ENCODE measurements at places on chromosomes 7 and 10.

- no peak for DNase-seq
Measured at GRCh38 chr7:41067576-41067975, 635.3 kb downstream of the INHBA start.

GRCh38 chr10:38209332-38209731 lies 115.2 kb downstream of the ZNF37A start:
- DNase-seq, result no peak

DNA sequence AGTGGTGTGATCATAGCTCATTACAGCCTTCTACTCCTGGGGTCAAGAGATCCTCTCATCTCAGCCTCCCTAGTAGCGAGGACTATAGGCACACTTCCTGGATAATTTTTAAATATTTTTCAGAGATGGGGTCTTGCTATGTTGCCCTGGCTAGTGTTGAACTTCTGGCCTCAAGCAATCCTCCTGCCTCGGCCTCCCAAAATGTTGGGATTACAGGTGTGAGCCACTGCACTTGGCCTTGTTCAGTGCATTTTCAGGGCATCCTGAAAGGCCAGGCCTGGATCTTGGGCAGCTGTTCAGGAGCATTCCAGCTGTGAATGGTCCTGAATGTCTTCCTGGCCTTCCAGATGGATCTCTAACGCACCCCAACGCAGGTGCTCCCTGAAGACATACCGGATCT lies 95.7 kb downstream of the PFKFB3 start:
- DNase-seq, result no peak

DNA sequence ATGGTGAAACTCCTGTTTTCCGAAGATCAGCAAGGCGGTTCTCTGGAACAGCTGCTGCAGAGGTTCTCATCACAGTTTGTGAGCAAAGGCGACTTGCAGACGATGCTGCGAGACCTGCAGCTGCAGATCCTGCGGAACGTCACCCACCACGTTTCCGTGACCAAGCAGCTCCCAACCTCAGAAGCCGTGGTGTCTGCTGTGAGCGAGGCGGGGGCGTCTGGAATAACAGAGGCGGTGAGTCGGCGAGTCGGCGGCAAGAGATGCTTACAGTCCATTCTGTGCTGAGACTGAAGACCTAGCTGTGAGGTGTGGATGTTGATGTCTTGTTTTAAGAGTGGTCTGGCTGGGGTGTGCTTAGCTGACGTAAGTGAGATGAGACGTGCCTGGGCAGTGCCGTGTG lies 16.2 kb upstream of the GET4 start:
- DNase-seq, result no peak

DNA sequence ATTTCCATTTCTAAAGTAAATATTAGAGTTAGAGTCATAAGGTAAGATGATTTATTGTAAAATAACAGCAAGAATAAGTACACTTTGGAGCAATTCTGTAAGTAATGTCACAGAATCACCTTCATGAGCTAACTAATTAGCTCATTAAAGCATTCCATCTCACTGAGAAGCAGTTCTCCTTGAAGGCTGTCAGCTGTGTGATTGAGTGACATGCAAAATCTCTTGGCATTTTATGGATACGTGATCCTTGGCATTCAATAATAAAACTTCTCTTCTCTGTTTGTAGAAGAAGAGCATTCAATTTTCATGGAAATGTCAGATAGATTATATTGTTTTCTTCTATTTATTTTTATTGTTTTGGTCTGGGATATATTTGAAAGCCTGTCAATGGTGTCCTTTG lies 1389.3 kb downstream of the GATA3 start:
- DNase-seq, result no peak

DNA sequence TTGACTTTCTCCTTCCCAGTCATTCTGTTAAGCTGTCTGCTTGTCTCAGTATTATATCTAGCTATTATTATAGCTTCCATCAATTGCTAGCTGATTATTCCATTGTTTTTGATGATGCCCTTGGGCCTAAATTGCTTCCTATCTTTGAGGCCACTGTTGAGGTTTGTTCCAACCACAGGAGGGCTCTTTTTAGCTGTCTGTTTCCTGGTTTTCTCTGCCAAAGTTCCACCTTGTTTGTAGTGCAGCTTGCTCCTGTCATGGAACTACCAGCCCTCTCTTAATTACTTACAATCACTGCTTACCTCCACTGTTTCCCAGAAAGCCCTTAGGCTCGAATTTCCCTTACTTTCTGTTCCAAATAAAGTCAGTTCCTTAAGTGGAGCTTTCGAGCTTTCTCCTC lies 118.7 kb upstream of the SEC61G start:
- no peak for DNase-seq

- no peak for DNase-seq
Measured at GRCh38 chr10:33981301-33981700, 646.8 kb upstream of the NRP1 start.

- DNase-seq, result no peak
Measured at GRCh38 chr7:153087498-153087897, 327.9 kb downstream of the ACTR3B start.

DNA sequence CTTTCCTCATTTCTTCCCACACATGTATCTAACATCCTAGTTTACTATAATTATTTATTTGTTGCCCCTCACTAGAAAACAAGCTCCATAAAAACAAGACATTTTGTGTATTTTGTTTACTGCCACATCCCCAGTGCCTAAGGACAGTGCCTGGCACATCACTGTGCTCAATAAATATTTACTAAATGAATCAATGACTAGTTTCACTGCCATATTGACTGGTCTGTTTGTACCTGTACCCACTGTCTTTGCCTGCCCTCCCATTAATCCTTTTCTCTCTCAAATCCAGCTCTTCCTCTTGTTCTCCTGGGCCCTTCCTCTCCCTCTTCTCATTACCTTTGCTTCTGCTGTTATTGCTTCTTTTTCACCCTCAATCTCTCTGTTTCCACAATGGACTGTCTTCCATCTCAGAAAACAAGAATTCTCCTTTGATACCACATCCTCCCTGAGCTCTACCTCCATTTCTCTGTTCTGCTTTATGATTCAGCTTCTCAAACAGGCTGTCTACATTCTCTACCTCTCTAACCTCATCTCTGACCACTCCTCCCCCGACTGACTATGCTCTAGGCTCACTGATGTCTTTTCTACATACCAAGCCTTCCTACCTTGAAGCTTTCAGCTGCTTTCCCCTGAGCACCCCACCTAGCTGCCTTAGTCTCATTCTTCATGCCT lies 8.3 kb upstream of the FAM133B start:
- DNase-seq, result no peak

DNA sequence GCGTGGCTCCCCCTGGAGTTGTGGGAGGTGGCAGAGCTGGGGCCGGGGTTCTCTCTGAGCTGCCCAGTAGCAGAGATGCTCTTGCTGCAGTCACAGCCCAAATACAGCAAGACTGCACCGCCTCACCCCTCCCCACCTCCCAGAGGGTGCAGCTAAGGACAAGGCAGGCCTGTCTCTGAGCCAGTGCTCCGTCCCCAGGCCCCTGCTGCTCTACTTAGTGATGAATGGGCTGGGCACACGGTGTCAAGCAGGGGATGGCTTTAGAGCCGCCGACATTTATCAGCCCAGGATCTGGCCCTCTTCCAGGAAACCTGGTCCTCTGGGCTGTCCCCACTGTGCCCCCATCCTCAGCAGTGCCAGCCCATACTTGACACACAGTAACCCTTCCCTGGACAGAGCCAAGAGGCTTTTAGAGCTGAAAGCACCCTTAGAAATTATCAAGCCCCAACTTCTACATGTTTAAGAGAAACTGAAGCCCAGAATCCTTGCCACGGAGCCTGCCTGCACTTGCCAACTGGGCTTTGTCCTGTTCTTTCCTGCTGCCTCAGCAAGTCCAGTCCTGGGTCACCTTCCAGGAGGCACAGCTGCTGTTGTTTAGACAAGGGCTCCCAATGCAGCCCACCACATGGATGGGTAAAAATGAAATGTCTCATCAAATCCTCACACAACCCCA lies 137.1 kb upstream of the UNC5B start:
- DNase-seq, result no peak

DNA sequence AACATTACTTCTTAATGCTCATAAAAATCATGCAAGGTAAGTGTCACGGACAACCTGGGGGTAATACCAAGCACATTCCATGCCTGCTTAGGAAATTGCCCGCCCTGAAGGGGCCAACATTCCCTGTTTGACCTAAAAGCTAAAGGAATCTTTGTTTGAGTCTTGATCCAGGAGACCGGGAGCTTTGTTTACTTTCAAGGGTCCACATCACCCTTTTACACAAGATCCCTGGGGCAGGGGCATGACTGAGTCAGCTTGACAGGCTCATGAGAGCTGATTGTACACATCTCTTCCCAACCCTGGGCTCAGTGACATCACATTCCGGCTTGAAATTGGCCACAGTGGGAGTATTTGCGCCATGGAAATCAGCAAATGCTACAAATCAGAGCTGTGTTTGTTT lies 248.1 kb upstream of the HABP2 start:
- DNase-seq, result no peak

GRCh38 chr10:21638681-21639080 lies 104.6 kb downstream of the MLLT10 start:
- no peak for DNase-seq

- DNase-seq, result no peak
Measured at GRCh38 chr7:85222522-85222921, 35.7 kb upstream of the SEMA3D start.

GRCh38 chr10:28652703-28653102 lies 24.6 kb upstream of the BAMBI start:
- DNase-seq, result no peak

GRCh38 chr10:76408646-76409045 lies 977.2 kb downstream of the LRMDA start:
- DNase-seq, result no peak

DNA sequence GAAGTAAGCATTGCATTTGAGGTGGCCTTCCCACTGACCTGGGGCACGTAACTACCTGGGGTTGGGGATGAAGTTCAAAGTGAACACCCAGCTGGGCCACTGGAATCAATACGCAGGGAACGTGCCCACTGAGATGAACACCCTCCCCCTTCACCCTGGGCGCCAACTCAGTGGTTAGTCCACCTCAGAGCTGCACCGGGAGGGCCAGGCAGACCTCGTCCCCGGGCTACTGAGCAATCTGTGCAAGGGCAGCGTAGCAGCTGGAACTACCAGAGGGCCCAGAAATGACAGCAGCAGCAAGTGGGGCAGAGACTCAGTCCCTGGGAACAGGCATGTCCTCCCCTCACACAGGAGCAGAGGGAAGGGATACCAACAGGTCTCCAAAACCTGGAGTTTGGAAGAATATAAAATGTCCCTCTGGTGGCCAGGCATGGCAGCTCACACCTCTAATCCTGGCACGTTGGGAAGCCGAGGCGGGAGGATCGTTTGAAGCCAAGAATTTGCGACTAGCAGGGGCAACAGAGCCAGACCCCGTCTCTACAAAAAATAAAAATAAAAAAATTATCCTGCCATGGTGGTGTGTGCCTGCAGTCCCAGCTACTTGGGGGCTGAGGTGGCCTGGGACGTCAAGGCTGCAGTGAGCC lies 143.9 kb downstream of the SH3PXD2A start:
- DNase-seq, result no peak

GRCh38 chr7:46660402-46660980 lies 739.4 kb upstream of the IGFBP3 start:
- DNase-seq, result no peak

DNA sequence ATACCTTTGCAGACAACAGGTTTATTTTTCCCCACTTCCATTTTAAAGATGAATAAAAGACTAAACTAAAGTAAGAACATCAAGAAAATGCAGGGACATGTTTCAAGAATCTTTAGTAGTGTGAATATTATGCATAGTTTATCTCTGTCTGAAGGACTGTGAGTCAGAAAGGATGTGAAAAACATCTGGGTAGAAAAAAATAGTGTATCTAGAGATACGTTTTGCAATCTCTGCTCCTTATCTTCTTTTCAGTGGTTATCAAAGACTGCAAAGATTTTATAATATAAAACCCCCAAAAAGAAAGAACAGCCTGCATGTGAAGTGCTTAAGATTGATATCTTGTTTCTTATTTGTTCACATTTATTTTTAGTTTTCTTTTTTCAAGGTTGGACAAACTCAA lies 101.9 kb upstream of the ARHGAP21 start:
- no peak for DNase-seq

- no peak for DNase-seq
Measured at GRCh38 chr10:47358457-47358856, 10.3 kb downstream of the RBP3 start.

GRCh38 chr10:71214641-71215559 lies 2.5 kb downstream of the UNC5B start:
- DNase-seq, result no peak

GRCh38 chr10:76309741-76310587 lies 878.5 kb downstream of the LRMDA start:
- no peak for DNase-seq

DNA sequence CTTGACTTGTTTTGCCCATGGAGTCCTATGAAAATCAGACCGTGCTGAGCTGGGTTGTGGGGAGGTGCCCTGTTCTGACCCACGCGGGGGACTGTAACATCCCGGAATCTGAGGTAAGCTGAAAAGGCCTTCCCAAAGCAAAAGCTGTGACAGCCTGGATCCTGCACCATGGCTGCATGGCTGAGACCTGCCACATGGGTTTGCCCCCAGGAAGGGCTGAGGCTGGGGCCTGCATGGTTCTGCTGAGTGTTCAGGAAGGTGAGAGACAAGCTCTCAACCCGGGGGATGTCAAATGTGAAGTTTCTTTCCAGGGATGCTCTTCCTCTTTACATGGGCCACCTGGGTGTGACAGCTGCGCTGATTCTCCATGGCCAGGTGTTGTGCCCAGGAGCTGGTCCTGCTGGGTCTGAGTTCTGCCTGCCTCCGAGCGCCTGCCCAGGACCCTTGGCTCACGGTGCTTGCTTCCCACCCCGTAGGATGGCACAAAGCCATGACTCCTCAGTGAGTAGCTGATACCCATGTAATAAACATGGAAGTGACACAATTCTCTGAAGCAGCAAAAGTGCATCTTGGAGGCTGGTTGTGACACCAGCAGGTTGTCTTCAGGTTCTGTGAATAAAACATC lies 58.3 kb downstream of the VIPR2 start:
- no peak for DNase-seq

GRCh38 chr10:75450075-75450445 lies 18.6 kb downstream of the LRMDA start:
- DNase-seq, result no peak

DNA sequence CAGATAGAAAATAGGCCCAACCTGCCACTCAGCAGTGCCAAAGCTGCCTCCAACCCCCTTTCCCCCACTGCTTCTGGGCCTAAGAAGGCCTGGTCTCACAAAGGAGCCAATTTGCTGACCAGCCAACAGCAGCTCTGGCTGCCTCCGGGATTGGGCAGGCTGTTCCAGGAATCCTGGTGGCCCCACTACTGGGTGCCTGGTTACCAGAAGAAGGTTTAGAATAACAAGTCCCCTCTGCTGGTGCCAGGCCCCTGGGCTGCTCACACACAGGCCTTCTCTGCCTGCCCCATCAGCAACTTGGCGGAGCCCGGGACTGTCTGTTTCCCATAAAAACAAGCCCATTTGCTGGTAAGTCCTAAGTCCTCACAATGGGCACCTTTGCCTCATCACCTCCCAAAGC lies 1.2 kb downstream of the PHKG1 start:
- DNase-seq, result no peak
